ENCODE measurements at places on chromosomes 3 and 15. TPM values are rescaled to one million over a fixed set of nuclear protein-coding genes. Genes with fewer than 3 reads are reported as not detected.

DNA sequence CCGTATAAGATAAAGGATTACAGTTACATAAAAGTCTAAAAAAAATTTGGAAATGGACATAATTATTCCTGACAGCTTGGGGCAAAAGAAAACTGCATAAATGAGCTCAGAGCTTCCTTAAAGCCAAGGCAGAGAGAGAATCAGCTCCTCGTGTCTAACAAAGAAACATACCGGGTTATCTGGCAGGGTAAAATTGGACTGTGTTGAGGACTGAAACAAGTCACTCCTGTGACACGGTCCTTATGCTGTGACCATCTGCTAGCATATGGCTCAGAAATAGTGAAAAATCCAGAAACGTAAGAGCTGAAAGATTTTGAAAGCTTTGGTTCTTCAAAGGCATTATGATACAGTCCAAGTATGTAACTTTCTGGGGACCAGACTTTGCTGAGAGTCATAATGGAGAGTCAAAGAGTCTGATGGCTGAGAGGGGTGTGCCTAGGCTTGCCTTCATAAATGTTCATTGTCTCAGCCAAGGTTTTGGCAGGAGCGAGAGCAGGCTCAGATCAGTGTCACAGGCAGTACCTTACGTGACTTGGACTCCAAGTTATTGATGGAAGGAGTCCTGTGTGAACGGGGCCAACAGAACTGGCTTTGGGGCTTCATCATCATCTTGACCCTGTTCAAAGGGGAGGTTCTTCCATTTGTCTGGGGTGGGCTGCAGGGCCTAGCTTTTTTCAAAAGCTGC lies 12.5 kb downstream of the MAP6D1 start:
- H3K4me1 ChIP-seq = no peaks in the 10 kb centered on the region
- no peak for DNase-seq
- peaks cover 21% of the 10 kb centered on the region for H3K36me3 ChIP-seq

DNA sequence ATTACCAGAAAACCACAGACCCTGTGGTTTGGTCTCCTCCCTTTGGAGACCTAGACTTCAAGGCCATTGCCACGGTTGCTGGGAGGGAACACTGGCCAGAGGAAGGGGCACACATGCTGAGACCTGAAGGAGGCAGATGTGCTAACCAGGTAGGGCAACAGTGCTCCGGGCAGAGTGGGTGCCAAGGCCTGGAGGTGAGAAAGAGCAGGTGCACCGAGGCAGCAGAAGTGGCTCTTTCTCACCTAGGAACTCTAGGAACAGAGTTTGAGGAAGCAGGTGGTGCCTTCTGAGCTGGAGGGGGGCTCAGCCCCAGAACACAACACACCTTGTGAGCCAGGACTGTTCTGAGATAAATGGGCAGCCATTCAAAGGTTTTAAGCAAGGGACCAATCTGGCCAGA lies 106.1 kb downstream of the MEGF11 start:
- no peak overlapping the region for H3K4me3 ChIP-seq
- H3K36me3 ChIP-seq = no peaks in the 10 kb centered on the region
- no peaks in the 10 kb centered on the region for H3K27me3 ChIP-seq
- no peaks in the 10 kb centered on the region for H3K4me1 ChIP-seq
- H3K27ac ChIP-seq = no peak overlapping the region
- no peak for DNase-seq

GRCh38 chr15:85795337-85796305 lies 896 bp upstream of the KLHL25 start:
- H3K36me3 ChIP-seq = no peaks in the 10 kb centered on the region
- H3K27ac ChIP-seq = no peak overlapping the region
- peak overlapping the region; percentile 97 for H3K4me3 ChIP-seq
- H3K4me1 ChIP-seq = peaks cover 20% of the 10 kb centered on the region
- DNase-seq = no peak

The GRAMD2A gene
- total RNA-seq = 2.8 TPM

DNA sequence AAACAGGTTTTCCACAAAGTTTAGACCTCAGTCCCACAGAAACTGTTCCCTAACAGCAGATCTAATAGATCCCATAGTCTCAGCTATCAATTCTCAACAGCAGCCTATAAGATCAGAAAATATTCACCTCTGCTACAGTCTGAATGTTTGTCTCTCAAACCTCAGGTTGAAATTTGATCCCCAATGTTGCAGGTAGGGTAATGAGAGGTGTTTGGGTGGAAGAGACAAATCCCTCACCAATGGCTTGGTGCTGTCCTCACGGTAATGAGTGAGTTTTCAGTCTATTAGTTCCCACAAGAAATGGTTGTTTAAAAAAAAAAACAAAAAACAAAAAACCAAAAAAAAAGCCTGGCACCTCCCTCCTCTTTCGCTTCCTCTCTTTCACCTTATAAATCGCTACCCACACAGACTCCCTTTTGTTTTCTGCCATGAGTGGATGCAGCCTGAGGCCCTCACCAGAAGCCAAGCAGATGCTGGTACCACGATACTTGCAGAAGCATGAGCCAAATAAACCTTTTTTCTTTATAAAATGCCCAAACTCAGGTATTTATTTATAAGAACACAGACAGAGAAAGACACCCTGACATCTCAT lies 14.2 kb downstream of the ZNF280D start:
- peaks cover 16% of the 10 kb centered on the region for H3K4me1 ChIP-seq
- no peak overlapping the region for H3K4me3 ChIP-seq
- H3K36me3 ChIP-seq = no peaks in the 10 kb centered on the region
- peak; percentile 46 for DNase-seq
- no peaks in the 10 kb centered on the region for H3K27me3 ChIP-seq

DNA sequence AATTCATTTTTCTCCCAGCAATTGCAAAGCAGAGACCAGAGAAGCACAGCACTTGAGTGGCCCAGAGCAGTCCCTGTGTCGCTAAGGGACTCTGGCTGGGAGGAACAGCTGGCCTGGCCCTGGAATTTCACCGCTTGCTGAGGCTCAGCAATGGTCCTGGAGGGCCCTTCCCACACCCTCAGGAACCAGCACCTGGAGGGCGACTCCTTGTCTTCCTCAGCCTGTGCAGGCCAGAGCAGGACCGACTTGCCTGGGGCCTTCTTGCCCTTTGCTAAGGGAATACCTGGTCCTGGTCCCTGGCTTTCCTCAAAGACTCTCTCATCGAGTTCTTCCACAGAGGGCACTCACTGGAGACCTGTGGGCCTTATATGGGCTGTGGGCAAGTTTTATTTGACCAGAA lies 294.6 kb downstream of the RPLP1 start:
- no peaks in the 10 kb centered on the region for H3K4me1 ChIP-seq
- H3K4me3 ChIP-seq = no peak overlapping the region
- H3K27me3 ChIP-seq = no peaks in the 10 kb centered on the region
- no peak overlapping the region for H3K27ac ChIP-seq
- DNase-seq = no peak
- no peaks in the 10 kb centered on the region for H3K36me3 ChIP-seq

- peak; percentile 44 for DNase-seq
- no peak overlapping the region for H3K27ac ChIP-seq
- H3K4me3 ChIP-seq = no peak overlapping the region
- no peaks in the 10 kb centered on the region for H3K36me3 ChIP-seq
- H3K4me1 ChIP-seq = peaks cover 13% of the 10 kb centered on the region
Measured at GRCh38 chr15:76803049-76803571, 102.0 kb downstream of the SCAPER start.

GRCh38 chr15:40421246-40422157 lies 15.9 kb downstream of the IVD start:
- 0 out of 2 replicates have a peak, but pooled peaks cover 4% of the 10 kb centered on the region for H3K36me3 ChIP-seq
- peak overlapping the region; percentile 49 for H3K4me3 ChIP-seq
- 0 out of 2 replicates have a peak, but pooled peaks cover 5% of the 10 kb centered on the region for H3K27me3 ChIP-seq
- peaks cover 16% of the 10 kb centered on the region for H3K4me1 ChIP-seq
- peak; percentile 89 for DNase-seq

DNA sequence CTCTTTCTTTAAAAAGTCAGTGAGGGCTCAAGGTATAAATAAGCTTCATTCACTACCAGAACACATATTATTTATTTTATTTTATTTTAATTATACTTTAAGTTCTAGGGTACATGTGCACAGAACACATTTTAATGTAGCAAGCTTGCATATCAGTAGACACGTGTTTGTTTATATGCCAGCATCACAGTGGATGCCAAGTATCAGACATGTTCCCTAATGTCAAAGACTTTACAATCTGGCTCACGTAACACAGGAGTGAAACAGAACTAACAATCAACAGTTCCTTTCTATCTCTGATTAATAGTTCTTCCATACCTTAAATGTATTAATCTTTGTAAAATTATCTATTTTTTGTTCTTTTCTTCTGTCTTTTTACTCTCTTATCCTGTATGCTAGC lies 23.3 kb upstream of the ENTPD3 start:
- H3K27ac ChIP-seq = no peak overlapping the region
- H3K36me3 ChIP-seq = no peaks in the 10 kb centered on the region
- H3K27me3 ChIP-seq = no peaks in the 10 kb centered on the region
- DNase-seq = no peak

The MST1R gene
- total RNA-seq = 3.7 TPM

The EFL1 gene
- 58.7 TPM for total RNA-seq

The ADAMTS17 gene
- 0.74 TPM for total RNA-seq

- no peak overlapping the region for H3K4me3 ChIP-seq
- no peak overlapping the region for H3K27ac ChIP-seq
- H3K4me1 ChIP-seq = peaks cover 43% of the 10 kb centered on the region
- no peak for DNase-seq
Measured at GRCh38 chr3:132288357-132288756, 28.9 kb upstream of the ACP3 start.

GRCh38 chr15:73006523-73006922 lies 45.7 kb upstream of the NEO1 start:
- DNase-seq = no peak
- H3K27me3 ChIP-seq = no peaks in the 10 kb centered on the region
- H3K36me3 ChIP-seq = no peaks in the 10 kb centered on the region
- H3K4me1 ChIP-seq = 0 out of 2 replicates have a peak, but pooled peaks cover 5% of the 10 kb centered on the region

- no peak overlapping the region for H3K27ac ChIP-seq
- no peaks in the 10 kb centered on the region for H3K36me3 ChIP-seq
- H3K4me1 ChIP-seq = no peaks in the 10 kb centered on the region
- no peak for DNase-seq
Measured at GRCh38 chr3:27840807-27841594, 118.9 kb upstream of the EOMES start.

GRCh38 chr3:164230385-164231094 lies 847.8 kb downstream of the SI start:
- no peak overlapping the region for H3K27ac ChIP-seq
- H3K27me3 ChIP-seq = no peaks in the 10 kb centered on the region
- DNase-seq = no peak
- H3K4me3 ChIP-seq = no peak overlapping the region
- no peaks in the 10 kb centered on the region for H3K4me1 ChIP-seq

DNA sequence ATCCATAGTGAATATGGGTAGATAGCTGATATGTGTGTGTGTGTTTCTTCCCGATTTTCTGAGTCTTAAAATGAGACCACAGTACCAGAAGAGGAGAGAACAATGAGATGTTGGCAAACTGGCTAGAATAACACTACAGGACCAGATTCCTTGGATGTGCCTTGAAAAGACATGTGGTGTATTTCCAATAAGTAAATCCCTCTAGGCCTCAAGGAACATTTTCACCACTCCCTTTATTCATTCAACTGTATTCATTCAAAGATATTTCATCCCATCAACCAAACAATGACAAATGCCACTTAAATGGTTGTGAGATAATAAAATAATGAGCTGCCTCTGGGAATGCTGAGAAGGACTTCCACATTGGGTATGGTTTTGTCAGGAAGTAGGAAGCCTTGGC lies 8.7 kb upstream of the BNC1 start:
- H3K4me1 ChIP-seq = no peaks in the 10 kb centered on the region
- no peak for DNase-seq
- H3K4me3 ChIP-seq = no peak overlapping the region
- no peak overlapping the region for H3K27ac ChIP-seq
- no peaks in the 10 kb centered on the region for H3K36me3 ChIP-seq
